ENCODE measurements at places on chromosomes 1 and 21. TPM values are rescaled to one million over a fixed set of nuclear protein-coding genes. Genes with fewer than 3 reads are reported as not detected.

The SPRR2B gene
- total RNA-seq, result not detected

The CYP4B1 gene
- total RNA-seq, result not detected

The CD1E gene
- total RNA-seq, result not detected

The BMP8B gene
- total RNA-seq, result 0.91 TPM

DNA sequence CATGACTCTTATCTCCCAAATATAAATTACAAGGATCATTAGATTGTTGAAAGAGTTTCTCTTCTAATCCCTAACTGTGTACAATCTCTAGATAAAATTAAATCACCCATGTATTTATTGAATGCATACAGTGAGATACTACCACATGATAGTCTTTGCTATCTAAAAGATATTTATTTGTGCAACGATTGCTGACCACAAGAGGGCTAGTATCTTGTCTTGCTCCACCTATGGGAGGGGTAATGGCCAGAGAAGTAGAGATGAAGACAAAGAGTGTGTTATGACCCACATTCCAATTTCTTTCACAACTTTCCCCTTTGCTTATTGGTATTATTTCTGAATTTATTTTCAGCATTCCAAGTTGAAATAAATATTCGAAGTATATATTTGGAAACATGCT, 13.7 kb downstream of the PYHIN1 start:
- H3K4me1 ChIP-seq, result peaks cover 5% of the 10 kb centered on the region
- no peaks in the 10 kb centered on the region for H3K27me3 ChIP-seq
- no peak overlapping the region for H3K27ac ChIP-seq
- H3K36me3 ChIP-seq, result peaks cover 65% of the 10 kb centered on the region
- H3K4me3 ChIP-seq, result no peak overlapping the region

- H3K27ac ChIP-seq, result peak within 1 kb of the TSS; percentile 73
- no peaks in the 10 kb centered on the region for H3K27me3 ChIP-seq
- no peaks in the 10 kb centered on the region for H3K36me3 ChIP-seq
- peak; percentile 87 for DNase-seq
- H3K4me1 ChIP-seq, result peaks cover 7% of the 10 kb centered on the region
- H3K4me3 ChIP-seq, result peak within 1 kb of the TSS; percentile 91
Observed at GRCh38 chr1:149899460-149900284, at the start of gene BOLA1. BOLA1 (plus strand) TSS chr1:149899568; CDS start chr1:149900060, 492 bp downstream.

DNA sequence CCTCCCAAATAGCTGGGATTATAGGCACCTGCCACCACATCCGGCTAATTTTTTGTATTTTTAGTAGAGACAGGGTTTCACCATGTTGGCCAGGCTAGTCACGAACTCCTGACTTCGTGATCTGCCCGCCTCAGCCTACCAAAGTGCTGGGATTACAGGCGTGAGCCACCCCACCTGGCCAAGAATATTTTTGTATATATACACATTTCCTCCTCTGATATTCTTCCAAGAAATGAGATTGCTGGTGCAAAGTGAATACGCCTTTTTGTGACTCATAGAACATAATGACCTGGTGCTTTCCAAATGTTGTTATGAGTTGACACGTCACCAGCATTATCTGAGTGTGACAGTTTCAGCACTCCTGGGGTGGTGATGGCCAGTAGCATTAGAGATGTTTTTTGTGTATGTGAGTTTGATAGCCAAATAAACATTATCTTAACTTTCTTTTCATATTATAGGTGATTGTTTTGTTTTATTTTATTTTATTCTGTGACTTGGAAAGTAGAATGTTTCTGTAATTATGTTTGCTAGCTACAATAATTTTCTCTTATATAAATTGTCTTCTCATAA, 54.9 kb downstream of the KCNK1 start:
- H3K36me3 ChIP-seq, result no peaks in the 10 kb centered on the region
- DNase-seq, result no peak
- no peaks in the 10 kb centered on the region for H3K27me3 ChIP-seq
- no peak overlapping the region for H3K4me3 ChIP-seq
- no peaks in the 10 kb centered on the region for H3K4me1 ChIP-seq

- peak; percentile 20 for DNase-seq
- no peaks in the 10 kb centered on the region for H3K27me3 ChIP-seq
- H3K36me3 ChIP-seq, result no peaks in the 10 kb centered on the region
Observed at GRCh38 chr1:19974822-19975416, 4.5 kb downstream of the PLA2G2A start.

- no peaks in the 10 kb centered on the region for H3K36me3 ChIP-seq
- no peak for DNase-seq
- H3K27ac ChIP-seq, result no peak overlapping the region
- no peaks in the 10 kb centered on the region for H3K4me1 ChIP-seq
- H3K4me3 ChIP-seq, result no peak overlapping the region
- no peaks in the 10 kb centered on the region for H3K27me3 ChIP-seq
Observed at GRCh38 chr1:72230746-72231145, 51.6 kb downstream of the NEGR1 start.

GRCh38 chr1:77313491-77313890, 31.7 kb downstream of the AK5 start:
- H3K4me1 ChIP-seq, result peaks cover 25% of the 10 kb centered on the region
- H3K27ac ChIP-seq, result no peak overlapping the region
- no peaks in the 10 kb centered on the region for H3K36me3 ChIP-seq
- H3K4me3 ChIP-seq, result no peak overlapping the region
- DNase-seq, result peak; percentile 23
- no peaks in the 10 kb centered on the region for H3K27me3 ChIP-seq

- peaks cover 33% of the 10 kb centered on the region for H3K36me3 ChIP-seq
- H3K4me1 ChIP-seq, result peaks cover 72% of the 10 kb centered on the region
- H3K27ac ChIP-seq, result no peak overlapping the region
- no peak overlapping the region for H3K4me3 ChIP-seq
- no peak for DNase-seq
- no peaks in the 10 kb centered on the region for H3K27me3 ChIP-seq
Observed at GRCh38 chr1:22088331-22088730, 35.8 kb downstream of the CDC42 start.

DNA sequence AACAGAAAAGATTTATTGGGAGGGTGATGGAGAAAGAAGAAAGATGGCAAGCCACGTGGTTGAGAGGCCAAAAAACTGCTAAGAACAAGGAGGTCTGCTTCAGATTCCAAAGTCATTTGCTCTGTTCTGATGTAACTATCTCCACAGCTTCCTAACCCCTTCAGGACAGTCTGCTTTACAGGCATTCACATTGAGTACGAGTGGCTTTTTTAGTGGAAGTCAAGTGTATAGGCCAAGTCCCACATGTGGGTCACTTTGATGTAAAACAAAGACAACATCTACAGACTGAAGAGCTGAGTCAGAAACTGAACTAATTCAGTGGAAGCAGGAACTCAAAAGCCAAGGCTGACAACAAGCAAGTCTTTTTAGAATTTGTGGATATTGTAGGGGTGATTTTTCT, 128.7 kb upstream of the F3 start:
- no peak overlapping the region for H3K4me3 ChIP-seq
- H3K27me3 ChIP-seq, result no peaks in the 10 kb centered on the region
- no peak overlapping the region for H3K27ac ChIP-seq
- no peaks in the 10 kb centered on the region for H3K4me1 ChIP-seq
- DNase-seq, result no peak

GRCh38 chr1:97562081-97562480, 358.8 kb downstream of the DPYD start:
- no peaks in the 10 kb centered on the region for H3K36me3 ChIP-seq
